ENCODE measurements at places on chromosomes 7 and 10.

DNA sequence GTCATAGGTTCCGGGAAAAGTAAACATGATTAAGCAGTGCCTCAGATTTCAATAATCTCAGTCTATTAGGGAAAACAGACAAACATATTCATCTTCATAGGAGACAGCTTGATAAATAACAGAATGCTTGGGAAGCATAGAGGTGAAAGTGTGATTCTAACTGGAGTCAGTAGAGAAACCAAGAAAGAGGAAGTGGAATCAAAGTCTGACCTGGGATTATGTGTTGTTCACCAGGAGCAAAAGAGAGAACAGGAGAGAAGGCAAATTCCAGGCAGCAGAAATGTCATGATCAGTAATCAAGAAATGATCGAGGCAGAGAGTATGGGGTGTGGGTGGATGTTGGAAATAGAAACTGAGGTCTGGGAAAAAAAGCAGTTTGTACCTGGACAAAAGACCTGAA lies 43.7 kb downstream of the DGKB start:
- DNase-seq, result no peak

DNA sequence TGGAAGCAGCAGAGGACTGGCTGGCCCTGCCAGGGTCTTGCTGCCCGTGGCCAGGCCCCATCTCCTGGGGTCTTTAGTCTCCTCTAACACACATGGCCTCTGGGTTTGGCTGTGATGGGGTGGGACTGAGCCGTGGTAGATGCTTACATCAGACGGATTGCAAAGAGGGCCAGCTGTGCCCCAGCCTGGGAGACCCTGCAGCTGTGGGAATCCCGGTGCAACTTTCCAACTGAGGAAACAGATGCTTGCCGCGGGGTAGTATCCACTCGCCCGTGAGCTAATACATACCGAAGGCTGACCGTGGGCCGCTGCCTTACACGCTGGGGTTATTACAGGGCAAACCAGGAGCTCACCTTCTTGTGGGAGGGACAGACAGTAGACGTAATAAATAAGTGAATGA lies 24.1 kb upstream of the SH2B2 start:
- DNase-seq, result no peak

DNA sequence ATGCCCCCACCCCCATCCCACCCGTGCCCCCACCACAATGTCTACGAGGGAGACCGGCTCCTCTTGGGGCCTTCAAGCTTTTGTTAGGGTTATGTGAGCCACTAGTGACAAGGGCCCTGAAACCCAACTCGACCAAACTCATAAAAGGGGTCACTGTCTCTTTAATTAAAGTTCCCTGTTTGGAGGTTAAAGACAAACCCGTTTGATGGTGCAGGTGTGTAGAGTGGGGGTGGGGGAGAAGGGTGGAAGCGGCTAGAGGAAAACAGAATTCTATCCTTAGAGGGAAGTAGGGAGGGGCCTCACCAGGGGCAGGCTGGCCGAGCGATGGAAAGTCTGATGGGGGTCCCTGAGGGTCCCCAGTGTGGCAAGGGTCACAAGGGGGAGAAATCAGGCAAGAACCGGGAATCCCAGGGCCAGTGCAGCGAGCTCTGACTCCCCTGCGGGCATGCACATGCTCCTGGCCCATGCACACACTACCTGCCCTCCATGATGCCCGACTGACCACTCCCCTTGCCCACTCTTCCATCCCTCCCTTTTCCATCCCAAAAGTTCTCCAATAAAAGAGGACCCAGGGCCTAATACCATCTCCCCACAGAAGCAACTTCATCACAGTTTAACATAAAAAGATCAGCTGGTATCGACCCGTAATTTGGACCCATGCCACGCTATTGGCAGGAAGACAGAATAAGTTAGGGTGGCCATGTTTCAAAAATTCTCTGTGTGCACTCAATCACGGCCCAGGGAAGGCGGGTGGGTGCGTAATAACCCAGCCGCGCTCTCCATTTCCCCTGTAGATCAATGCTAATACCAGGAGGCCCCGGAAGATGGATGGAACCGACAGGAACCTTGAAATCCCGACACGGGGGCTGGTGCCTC lies 35.9 kb upstream of the SLF2 start:
- no peak for DNase-seq

DNA sequence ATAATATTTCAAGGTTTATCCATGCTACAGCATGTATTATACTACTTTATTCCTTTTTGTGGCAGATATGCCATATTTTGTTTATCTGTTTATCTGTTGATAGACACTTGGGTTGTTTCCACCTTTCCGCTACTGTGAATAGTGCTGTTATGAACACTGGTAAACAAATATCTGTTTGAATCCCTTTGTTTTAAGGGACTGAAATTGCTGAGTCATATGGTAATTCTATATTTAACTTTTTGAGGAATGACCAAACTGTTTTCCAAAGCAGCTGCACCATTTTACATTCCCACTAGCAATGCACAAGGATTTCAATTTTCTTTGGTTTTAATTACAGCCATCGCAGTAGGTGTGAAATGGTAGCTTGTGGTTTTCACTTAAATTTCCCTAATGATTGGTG lies 3.4 kb downstream of the C10orf53 start:
- no peak for DNase-seq

GRCh38 chr7:157299317-157299612 lies 37.5 kb upstream of the DNAJB6 start:
- DNase-seq, result no peak

GRCh38 chr10:67818323-67818722 lies 19.7 kb downstream of the DNAJC12 start:
- DNase-seq, result no peak

DNA sequence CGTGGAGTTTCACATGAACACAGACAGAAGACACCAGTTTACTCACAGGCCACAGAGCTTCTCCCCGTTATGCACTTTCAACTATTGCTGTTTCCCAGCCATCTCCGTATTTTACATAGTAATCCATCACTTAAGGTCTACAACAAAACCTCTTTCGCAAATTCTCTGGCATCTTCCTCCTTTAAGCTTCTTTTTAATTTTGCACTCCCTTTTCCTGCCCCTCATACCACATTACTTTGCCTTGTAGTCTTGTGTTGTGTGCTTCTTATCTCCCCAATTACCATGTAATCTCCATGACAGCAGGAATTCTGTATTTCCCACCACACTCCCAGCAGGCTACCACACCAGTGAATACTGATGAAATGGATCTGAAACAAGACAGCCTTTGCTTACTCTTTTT lies 87.3 kb downstream of the ODAD2 start:
- peak; percentile 40 for DNase-seq

DNA sequence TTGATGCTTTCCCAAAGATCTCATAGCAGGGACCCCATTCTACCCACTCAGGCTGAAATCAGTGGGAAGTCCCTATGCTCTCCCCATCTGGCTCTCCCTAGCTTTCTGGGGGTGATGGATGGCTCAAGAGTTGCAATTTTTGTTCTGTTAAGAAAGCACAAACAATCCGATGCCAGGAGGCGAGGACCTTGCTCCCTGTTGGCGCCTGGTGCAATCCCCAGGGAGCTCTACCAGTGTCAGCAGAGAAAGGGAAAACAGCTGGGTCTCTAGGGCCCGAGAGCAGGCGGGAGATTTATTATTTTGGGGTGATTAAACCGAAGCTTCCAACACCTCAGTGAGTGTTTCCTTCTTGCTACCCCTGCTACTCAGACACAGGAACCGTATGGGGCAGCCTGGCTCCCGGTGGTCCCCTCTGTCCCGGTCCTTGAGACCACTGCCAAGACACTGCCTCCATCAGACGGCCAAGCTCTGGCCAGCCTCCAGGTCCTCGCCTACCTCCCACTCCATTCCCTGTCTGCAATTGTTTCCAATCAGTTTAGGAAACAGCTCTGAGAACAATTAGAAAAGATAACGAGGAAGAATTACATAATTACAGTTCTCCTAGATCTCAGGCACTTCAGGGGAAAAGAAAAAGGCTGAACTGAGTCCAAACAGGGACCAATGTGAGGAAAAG lies 147.9 kb downstream of the PLXNA4 start:
- DNase-seq, result no peak

DNA sequence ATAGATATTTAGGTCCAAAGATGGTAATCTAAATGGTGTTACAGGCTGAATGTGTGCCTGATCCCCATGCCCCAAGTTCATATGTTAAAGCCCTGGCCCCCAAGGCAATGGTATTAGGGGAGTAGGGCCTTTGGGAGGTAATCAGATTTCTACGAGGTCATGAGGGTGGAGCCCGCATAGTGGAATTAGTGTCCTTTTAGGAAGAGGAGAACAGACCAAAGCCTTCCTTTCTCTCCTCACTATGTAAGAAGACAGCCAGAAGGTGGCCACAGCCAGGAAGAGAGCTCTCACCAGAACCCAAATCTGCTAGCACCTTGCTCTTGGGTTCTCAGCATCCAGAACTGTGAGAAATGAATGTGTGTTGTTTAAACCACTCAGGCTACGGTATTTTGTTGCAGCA lies 15.2 kb downstream of the ERVW-1 start:
- no peak for DNase-seq

DNA sequence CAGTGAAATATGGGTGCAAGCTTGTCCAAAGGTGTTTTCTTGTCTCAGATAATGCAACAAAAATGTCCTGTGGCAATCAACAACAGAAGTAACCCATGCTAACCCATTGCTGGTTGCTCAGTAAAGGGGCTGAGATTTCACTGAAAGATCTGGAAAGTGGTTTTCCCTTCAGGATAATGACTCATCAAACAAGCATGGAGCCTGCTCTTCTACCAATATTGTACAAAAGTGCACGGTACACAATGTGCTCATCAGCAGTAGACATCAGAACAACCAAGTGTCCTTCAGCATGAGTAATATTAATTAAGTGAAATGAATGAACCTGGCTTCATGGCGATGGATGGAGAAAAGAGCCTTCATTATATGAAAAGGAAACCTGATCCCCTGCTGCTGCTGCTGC lies 287.1 kb upstream of the NEBL start:
- DNase-seq, result no peak

- no peak for DNase-seq
These were observed 164.6 kb upstream of the PPP1R3A start for GRCh38 chr7:114083166-114084001.

DNA sequence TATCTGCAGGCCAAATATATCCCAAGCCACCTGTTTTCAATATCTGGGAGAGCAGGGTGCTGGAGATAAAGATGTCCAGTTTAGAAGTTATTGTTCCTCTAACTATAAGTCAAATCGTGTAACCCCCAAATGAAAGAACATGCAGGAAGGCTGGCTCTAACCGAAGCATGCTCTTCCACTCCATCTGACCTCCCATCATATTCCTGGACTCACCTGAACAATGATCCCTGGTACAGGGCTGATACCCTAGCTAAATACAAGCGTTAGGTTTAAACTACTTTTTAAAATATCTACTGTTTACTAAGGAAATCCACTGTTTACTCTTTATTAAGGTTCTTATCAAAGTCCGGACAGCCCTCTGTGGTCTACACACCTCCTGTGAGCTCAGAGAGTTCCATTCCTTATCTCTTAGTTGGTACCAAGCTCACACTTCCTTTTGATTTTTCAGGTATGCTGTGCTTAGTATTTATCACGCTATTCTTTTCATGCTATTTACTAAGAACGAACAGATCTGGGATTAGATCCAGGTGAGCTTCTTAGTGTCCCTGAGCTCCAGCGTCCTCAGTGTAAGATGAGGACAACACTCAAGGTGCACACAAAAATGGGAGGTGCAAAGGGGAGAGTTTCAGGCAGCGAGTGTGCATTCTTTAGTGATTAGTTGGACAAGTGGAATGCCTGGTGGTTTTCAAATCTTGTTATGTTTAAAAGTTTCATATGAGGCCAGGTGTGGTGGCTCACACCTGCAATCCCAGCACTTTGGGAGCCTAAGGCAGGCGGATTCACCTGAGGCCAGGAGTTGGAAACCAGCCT lies 23.6 kb upstream of the COBL start:
- DNase-seq, result no peak

- no peak for DNase-seq
These were observed 179.9 kb downstream of the SKAP2 start for GRCh38 chr7:26684447-26684846.

GRCh38 chr7:5539013-5539411 lies 115.4 kb upstream of the TNRC18 start:
- no peak for DNase-seq

DNA sequence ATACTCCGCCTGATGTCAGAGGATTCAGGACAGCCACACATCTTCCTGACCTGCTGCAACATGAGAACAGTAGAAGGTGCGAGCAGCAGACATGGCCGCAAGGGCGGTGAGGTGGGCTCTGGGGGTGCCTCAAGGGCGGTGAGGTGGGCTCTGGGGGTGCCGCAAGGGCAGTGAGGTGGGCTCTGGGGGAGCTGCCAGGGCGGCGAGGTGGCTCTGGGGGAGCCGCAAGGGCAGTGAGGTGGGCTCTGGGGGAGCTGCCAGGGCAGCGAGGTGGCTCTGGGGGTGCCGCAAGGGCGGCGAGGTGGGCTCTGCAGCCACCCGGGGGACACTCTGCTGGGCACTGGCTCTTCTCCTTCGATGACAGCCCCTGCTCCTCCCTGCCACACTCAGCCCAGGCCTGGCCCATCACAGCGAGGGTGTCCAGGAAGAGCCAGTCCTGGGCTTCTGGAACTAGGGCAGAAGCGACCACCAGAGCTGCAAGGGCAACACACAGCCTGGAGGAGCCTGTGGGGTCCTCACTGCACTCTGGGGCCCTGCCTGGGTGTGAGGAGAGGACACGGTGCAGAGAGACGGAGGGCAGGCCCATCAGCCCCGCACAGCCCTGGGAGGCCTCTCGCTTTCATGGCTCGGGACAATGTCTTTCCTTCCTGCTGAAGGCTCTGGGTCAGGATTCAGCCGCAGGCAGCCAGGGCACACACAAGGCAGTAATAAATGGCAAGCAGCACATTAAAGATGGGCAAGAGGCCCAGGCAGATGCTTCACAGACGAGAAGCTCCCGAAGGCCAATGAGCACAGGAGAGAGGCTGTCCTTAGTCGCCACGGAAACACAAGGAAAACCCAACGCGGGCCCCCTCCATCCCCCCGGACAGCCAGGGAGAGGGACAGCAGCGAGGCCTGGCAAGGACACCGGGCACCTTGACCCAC lies 42.5 kb downstream of the STK32C start:
- DNase-seq, result no peak

DNA sequence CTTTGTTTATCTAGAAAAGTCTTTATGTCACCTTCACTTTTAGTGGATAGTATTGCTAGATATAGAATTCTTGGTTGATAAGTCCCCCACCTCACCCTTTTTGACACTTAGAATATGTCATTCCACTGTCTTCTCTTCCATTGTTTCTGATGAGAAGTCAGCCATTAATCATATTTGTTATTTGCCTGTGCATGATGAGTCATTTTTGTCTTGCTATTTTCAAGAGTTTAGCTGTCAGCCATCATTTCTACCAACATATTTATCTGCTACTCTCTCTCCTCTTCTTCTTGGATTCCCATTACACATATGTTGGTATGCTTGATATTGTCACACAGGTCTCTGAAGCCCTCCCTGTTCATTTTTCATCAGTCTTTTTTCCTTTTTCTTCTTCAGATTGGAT lies 160.8 kb upstream of the TCF7L2 start:
- no peak for DNase-seq

GRCh38 chr10:126408953-126409641 lies 20.8 kb upstream of the ADAM12 start:
- no peak for DNase-seq

Data from iPS DF 19.7 (cell line).